ENCODE measurements at places on chromosomes 5 and 9. TPM values are rescaled to one million over a fixed set of nuclear protein-coding genes. Genes with fewer than 3 reads are reported as not detected.

NR2F1-AS1 gene
- 4.4 TPM for polyA plus RNA-seq

GSN gene
- polyA plus RNA-seq = 154 TPM

- peaks cover 15% of the 10 kb centered on the region for H3K4me1 ChIP-seq
- no peaks in the 10 kb centered on the region for H3K27me3 ChIP-seq
- H3K27ac ChIP-seq = no peak overlapping the region
- H3K36me3 ChIP-seq = no peaks in the 10 kb centered on the region
These were observed 1.8 kb downstream of the PFDN1 start for GRCh38 chr5:140301136-140301535.

- peak overlapping the region; percentile 33 for H3K27ac ChIP-seq
- peaks cover 16% of the 10 kb centered on the region for H3K36me3 ChIP-seq
- no peak overlapping the region for H3K4me3 ChIP-seq
- no peaks in the 10 kb centered on the region for H3K27me3 ChIP-seq
These were observed 111.2 kb downstream of the SMARCA2 start for GRCh38 chr9:2126331-2126803.
